NCI-H69 (cell line): ENCODE measurements at places on chromosomes 2 and 18.

- DNase-seq = no peak
Measured at GRCh38 chr2:133562558-133562957, 5.7 kb downstream of the NCKAP5 start.

- no peak for DNase-seq
Measured at GRCh38 chr18:13438507-13439056, 220.0 kb downstream of the LDLRAD4 start.

GRCh38 chr2:30306522-30306921 is 75.2 kb downstream of the LBH start:
- DNase-seq = no peak

GRCh38 chr18:3653263-3653850 is 203.4 kb downstream of the TGIF1 start:
- no peak for DNase-seq

DNA sequence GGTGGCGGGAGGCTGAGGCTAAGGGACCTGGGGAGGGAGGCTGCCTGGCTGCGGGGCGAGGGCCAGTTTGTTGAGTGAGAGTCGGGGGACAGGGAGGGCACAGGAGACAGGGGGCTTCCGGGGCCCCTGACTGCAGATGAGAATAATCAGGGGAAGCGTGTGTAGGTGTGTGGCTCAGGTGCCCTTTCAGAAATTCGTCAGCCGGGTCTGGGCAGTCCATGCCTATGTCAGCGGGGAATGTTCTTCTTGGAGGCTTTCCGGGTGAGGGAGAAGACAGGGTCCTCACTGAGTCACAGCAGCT is 52.3 kb upstream of the OTOF start:
- no peak for DNase-seq

DNA sequence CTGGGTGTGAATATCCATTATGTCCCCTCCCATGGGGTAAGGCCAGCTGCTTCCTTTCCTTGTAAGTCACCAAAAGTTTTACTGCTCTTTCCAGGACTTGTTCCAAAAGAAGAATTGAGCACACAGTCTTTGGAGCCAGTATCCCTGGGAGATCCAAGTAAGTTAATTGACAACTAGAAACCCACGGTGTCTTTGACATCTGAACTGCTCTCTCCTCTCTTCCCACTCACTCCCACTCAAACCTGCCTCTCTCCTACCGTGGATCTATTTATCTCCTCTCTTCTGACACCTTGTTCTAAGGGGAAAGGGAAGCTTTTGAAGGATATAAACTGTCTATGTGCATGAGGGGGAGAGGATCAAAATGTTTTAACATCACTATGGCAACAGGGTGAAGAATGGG is 86.7 kb downstream of the VIT start:
- no peak for DNase-seq

- DNase-seq = no peak
Measured at GRCh38 chr2:199469514-199470360, 12.0 kb upstream of the SATB2 start.

DNA sequence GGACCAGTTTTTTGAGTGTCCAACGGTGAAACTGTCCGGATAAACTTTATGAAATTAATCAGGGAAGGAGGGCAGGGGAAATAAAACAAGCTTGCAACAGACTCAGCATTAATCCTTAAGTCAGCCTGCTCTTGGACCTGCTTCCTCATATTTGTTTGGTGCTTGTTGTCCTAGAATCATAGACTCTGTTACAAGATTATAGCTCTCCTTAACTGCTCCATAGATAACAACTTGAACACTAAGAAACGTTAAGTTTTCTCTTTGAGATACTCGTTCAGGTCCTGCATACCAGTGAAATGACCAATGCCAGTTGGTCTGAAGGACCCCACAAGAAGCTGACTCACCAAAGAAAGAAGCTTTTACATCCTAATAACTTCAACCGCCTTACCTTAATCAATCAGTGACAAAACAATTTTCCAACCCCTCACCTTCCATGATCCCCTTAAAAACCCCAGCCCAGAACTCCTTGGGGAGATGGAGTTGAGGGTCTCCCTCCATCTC is 493.2 kb downstream of the PID1 start:
- no peak for DNase-seq

- DNase-seq = no peak
Measured at GRCh38 chr2:160109243-160109642, 46.8 kb upstream of the PLA2R1 start.

GRCh38 chr2:11824901-11825828 is 78.7 kb downstream of the LPIN1 start:
- DNase-seq = no peak

DNA sequence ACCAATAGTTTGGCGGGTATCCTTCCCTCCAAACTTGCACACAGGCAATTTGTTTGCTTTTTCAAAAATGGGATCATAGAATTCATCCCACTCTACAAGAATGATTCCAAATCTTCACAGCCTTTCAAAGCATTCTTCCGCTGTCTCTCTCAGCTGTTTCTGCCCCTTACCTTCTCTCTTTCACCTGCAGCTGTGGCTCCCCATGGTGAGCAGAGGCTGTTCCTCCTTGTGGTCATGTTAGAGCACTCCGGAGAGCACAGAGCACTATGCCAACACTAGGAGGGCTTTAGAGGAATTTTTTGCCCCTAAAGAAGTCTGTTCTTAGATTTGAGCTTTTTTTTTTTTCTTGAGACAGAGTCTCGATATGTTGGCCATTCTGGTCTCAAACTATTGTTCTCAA is 30.4 kb downstream of the MTHFD2 start:
- peak; percentile 32 for DNase-seq

DNA sequence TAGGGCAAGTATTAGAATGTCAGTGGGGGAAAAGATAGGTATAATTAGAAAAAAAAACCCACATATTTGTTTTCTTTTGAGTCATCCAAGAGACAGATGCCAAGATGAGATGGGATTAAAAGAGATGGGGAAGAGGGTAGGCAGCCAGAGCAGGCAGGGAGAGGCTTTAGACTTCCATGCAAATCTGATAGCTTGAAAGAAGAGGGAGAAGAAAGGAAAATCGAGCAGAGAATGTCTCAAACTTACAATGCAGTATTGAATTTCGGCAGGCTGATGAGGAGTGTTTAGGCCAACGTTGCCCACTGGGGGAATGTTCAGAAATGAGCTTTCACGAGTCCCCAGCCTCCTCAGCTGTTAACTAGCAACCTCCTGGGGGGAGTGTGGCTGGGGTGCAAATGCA is 91.3 kb downstream of the SPATS2L start:
- no peak for DNase-seq

DNA sequence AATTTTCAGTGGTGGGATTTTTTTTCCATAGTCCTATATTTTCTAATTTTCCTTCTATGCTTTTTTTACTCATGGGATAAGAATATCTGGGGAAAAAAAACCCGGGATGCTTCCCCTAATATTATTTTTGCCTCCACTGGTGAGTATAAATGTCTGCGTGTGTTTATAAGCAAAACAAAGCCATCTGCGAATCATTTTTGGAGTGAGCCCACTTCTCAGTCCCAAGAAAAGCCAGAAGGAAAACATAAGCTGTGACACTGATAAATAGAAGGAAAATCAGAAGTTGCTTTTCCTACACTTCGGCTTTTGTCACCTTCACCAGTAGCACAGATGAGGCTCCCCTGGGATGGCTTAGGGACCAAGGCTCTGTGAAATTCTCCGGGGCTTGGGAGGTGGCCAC is 134.7 kb upstream of the PID1 start:
- DNase-seq = no peak

DNA sequence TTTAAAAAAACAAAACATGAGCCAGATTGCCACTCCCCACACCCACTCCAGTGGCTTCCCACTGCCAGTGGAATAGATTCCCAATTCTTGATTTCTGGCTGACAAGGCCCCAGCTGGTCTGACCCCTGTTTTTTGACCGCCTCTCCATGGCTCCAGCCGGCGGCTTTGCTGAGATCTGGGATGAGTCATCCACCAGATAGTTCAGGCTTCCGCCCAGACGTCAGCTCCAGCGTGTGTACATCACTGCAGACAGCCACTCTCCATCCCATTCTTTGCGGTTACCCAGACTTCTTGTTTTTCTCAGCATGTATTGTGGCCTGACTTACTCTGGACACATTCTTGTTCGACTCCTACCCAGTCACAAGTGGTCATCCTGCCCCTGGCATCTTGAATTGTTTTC is 227.9 kb downstream of the GBX2 start:
- DNase-seq = no peak

GRCh38 chr2:59282374-59283057 is 1041.4 kb upstream of the FANCL start:
- peak; percentile 4 for DNase-seq

DNA sequence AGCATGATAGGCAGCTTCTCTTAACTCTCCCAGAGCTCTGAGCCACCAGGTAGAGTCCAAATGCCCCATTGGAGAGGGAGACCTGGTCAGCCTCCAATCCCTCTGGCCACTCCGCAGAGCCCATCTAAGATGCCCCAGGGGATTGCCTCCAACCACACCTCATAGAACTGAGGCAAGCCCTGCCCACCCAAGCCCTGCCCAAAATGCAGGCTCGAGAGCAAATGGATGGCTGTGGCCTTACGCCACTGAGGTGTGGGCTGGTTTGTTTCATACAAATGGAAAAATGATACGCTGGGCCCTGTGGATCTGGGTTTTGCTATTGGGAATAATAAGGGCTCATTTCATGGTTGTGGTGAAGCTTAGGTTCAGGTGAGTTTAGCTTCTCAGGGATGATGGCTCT is 3.0 kb upstream of the TFCP2L1 start:
- no peak for DNase-seq

- peak; percentile 72 for DNase-seq
Measured at GRCh38 chr2:37873229-37873628, 51.9 kb upstream of the RMDN2 start.

DNA sequence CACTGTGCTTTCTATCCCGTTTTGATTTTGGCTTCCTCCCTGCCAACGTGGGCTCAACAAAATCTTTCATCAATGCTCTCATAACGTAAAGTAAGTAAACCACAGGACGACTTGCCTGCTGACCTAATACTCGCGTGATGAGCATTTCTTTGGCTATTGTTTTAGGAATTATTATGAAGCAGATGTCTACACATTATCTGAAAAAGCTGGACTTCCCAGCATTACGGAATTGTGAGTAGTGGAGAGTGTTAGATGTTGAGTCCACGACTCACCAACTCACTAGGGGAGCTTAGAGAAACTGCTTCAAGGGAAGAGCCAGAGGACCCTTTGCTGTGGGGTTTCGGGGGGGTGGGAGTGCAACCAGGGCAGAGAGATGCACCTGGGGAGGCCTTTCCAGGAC is 21.9 kb downstream of the HJURP start:
- DNase-seq = no peak

- DNase-seq = no peak
Measured at GRCh38 chr2:17816396-17817245, at the start of gene MSGN1. Gene MSGN1 (plus strand): TSS chr2:17816460. CDS start chr2:17816519, 59 bp downstream.

- DNase-seq = no peak
Measured at GRCh38 chr2:45627911-45628310, 16.8 kb upstream of the SRBD1 start.

- DNase-seq = no peak
Measured at GRCh38 chr2:16088802-16089112, 148.4 kb downstream of the MYCN start.

- DNase-seq = peak; percentile 46
Measured at GRCh38 chr2:169089182-169089581, 19.8 kb downstream of the DHRS9 start.
